ENCODE measurements at places on chromosomes 7 and 10. TPM values are rescaled to one million over a fixed set of nuclear protein-coding genes. Genes with fewer than 3 reads are reported as not detected.

DNA sequence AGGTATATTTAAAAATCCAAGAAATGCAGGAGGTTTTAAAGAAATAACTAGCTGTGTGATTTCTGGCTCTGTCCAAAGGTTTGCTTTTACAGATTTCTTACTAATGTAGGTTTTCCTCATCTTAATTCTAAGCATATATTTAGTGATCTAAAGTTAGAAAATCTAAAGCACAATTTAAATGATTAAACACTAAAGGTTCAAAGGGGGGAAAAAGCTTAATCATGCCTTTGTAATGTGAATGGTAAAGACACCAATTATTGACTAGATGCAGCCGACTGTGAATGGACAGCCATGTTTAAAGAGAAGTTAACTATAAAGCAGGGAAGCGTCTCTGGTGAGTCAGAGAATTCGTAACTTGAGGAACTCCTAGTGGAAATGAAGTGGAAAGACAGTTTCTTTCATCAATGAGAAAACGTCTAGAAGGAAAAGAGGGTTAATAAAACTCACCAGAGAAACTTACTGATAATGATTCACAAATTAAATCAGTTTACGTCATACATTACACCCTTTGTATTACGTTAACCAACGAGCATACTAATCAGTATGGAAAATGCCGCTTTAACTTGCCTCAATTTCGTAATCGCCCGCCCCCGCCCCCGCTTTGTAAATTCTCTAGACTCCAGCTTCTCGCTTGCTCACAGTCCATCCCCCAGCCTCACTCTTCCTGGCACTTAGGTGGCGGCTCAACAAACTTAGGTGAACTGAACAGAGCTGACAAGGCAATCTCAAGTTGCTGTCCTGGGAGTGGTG is 1.1 kb upstream of the HBP1 start:
- ATAC-seq: peak; percentile 25

- ATAC-seq: peak; percentile 18
These were observed at the start of gene MRC1 for GRCh38 chr10:17808971-17809841. TSS of gene MRC1 (plus strand) at chr10:17809348. CDS start at chr10:17809466, 118 bp downstream.

GRCh38 chr7:123635551-123636359 is 19.9 kb upstream of the LMOD2 start:
- no peak for ATAC-seq

DNA sequence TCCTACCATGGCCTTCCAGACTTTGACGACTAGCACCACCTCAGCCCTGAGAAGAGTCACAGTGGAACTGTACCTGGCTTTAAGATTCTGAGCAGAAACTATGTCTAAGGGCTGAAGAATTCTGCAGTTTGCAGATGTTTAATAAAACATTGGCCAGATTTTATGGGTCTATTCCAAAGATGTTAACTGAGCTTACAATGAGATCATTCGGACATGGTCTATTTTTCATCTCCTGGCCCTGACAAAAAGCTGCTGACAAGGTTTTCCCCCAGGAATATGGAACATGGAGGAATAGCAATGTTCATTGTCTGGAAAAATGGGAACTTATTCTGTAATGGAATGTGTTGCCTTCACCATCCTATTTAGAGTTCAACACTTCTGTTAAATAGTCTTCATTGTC is 66.4 kb downstream of the PTF1A start:
- ATAC-seq: no peak

- ATAC-seq: no peak
These were observed 742.5 kb downstream of the NXPH1 start for GRCh38 chr7:9175871-9176270.

DNA sequence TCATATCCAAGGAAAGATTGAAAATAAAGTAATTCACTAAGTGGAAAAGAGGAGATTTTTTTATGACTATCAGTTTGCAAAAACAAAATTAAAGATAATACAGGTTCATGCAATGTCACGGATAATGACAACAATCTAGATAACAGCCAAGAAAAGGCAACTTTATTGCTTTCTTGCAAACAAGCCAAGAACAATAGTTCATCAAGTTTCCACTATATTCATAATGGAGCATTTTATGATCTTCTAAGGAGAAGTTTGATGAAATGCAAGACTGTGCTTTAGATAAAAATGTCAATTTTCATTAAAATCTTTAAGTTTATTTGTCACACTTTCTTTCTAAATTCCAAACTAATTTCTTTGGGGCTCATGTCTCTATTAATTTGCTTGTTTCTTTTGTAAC is 53.9 kb upstream of the NRP1 start:
- no peak for ATAC-seq

- no peak for ATAC-seq
These were observed 201.5 kb downstream of the LRMDA start for GRCh38 chr10:75632805-75633462.

DNA sequence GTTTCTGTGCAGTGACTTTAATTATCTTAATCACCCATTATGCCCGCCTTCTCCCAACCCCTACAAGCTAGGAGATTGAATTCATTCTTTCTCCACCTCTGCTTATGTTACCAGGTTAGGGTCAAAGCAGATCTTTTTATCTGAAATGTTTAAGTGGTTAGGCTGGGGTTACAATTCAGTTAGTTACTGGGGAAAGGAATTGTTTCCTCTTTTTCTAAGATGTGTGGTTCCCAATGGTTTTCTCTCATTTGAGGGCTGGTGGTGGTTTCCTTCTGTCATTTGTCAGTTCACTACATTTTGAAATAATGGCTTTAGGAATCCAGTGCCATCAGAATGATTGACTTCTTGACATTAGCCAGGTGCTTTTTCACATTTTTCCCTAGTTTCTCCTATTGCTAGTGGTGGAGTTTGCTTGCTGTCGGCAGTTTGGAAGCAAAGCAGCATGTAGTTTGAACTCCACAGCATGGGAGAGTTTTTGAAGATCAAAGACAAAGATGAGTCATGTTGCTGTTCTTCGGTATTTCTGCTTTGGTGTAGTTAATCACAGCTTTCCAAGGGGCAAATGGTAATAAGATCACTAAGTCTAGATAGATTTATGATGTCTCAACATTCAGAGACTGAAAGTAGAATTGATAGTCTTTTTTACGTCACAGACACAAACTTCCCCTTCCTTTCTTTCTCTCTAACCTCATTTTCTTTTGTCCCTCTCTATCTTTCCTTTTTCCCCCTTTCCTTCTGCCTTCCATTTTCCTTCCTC is 168.2 kb downstream of the SND1 start:
- ATAC-seq: peak; percentile 91

The WDFY4 gene
- 0.35 TPM for total RNA-seq

- peak; percentile 74 for ATAC-seq
These were observed 111.3 kb upstream of the CARD11 start for GRCh38 chr7:3154881-3155494.

The NODAL gene
- not detected for total RNA-seq

The SMO gene
- 0.08 TPM for total RNA-seq

The SPDYE9 gene
- not detected for total RNA-seq

- no peak for ATAC-seq
These were observed 179.5 kb upstream of the HGF start for GRCh38 chr7:81949306-81949705.

- peak; percentile 64 for ATAC-seq
These were observed 151.1 kb downstream of the SH3PXD2A start for GRCh38 chr10:103703941-103704919.

The CALHM3 gene
- total RNA-seq: not detected

Data from activated T-helper 17 cell treated with anti-CD3 and anti-CD28 coated beads, Interleukin-2, amount 50 U/mL, for 72 hours (primary cell).